NCI-H1436 treated with DMSO at 0.1 percent for 48 hours (cell line): ENCODE measurements at places on chromosomes 11 and 22.

- no peak for DNase-seq
These were observed 43.9 kb downstream of the BBOX1 start for GRCh38 chr11:27084518-27084917.

DNA sequence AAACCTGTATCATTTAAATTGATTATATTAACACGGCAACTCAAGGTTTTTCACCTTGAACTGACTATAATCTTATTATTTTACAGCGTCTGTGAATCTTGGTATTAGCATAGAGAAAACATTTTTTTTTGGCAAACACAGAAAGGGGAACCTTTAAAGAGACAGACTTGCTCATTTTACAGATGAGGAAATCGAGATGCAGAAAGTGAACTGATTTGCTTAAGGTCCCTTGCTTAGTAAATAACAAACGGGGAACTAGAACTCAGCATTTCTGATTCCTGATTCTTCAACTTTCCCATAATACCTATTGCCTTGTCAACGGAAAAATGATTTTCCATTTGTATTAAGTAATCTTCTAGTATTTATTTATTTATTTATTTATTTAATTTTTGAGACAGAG is 33.2 kb upstream of the CECR2 start:
- no peak for DNase-seq

- no peak for DNase-seq
These were observed 14.3 kb downstream of the MYO7A start for GRCh38 chr11:77142091-77142975.

DNA sequence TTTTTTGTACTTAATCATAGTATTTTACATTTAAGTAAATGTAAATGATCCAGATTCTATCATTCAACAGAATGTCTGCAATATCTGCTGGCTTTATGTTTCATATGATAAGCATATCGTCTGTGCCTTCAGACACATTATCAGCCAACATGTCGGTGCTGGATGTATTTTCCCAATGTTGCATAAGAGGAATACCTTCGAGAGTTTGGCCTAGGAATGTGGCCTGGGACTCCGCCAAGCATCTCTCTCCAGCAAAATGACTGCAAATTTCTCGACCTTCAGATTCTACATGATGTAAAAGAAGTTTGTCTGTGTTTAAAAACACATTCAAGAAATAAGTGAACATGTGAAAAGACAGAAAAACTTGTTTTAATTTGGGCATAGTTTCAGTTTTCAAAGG is 6.9 kb downstream of the BDNF start:
- no peak for DNase-seq

GRCh38 chr11:75100314-75100713 is 3.6 kb upstream of the OR2AT4 start:
- no peak for DNase-seq

- DNase-seq = no peak
These were observed at the start of gene FERMT3 for GRCh38 chr11:64206457-64207255. Gene FERMT3 (plus strand): TSS chr11:64206721. CDS start chr11:64207365, 644 bp downstream.

- DNase-seq = no peak
These were observed 452.3 kb downstream of the KCNA4 start for GRCh38 chr11:29564486-29564885.

- DNase-seq = no peak
These were observed 26.4 kb downstream of the FBLN1 start for GRCh38 chr22:45529105-45529504.

GRCh38 chr11:20596205-20597153 is 2.9 kb upstream of the SLC6A5 start:
- no peak for DNase-seq

- DNase-seq = no peak
These were observed 26.7 kb downstream of the TREH start for GRCh38 chr11:118652681-118653181.

DNA sequence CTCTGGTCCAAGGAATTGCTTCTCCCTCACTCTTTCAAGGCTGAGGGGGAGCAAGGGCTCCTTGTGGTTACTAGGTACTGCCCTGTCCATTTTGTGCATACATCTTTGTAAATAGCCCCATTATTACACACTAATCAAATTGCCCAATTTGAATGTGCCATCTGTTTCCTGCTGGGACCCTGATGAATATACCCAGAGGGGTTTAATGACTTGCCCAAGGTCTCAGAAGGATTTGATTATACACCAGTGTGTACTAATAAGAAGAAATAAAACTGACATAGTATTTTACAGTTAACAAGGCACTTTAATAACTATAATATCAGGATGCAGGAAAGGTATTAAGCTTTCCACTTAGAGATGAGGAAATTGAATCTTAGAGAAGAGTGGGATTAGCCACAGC is 64.6 kb upstream of the PTPRJ start:
- DNase-seq = peak; percentile 39

DNA sequence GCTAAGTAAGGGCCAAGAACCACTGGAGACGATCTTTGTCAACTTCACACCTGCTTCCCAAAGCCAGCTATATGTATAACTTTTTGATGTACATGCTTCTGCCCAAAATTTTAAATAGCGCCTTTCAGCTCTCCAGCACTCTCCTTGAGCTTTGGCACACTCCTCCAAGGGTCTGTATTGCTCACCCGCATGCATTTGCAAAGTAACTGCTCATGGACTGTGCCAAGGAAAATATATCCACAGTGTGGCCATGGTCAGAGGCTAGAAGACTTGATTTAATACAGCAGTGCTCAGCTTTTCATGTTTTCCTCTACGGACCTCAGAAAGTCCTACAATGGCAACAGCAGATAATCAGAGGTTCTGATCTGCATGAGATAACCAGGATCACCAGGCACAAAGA is 550.1 kb downstream of the SOX6 start:
- DNase-seq = no peak

- DNase-seq = peak; percentile 6
These were observed 99.7 kb upstream of the IGLL5 start for GRCh38 chr22:22787786-22788459.

GRCh38 chr11:77127235-77127911 is 673 bp upstream of the MYO7A start:
- no peak for DNase-seq

DNA sequence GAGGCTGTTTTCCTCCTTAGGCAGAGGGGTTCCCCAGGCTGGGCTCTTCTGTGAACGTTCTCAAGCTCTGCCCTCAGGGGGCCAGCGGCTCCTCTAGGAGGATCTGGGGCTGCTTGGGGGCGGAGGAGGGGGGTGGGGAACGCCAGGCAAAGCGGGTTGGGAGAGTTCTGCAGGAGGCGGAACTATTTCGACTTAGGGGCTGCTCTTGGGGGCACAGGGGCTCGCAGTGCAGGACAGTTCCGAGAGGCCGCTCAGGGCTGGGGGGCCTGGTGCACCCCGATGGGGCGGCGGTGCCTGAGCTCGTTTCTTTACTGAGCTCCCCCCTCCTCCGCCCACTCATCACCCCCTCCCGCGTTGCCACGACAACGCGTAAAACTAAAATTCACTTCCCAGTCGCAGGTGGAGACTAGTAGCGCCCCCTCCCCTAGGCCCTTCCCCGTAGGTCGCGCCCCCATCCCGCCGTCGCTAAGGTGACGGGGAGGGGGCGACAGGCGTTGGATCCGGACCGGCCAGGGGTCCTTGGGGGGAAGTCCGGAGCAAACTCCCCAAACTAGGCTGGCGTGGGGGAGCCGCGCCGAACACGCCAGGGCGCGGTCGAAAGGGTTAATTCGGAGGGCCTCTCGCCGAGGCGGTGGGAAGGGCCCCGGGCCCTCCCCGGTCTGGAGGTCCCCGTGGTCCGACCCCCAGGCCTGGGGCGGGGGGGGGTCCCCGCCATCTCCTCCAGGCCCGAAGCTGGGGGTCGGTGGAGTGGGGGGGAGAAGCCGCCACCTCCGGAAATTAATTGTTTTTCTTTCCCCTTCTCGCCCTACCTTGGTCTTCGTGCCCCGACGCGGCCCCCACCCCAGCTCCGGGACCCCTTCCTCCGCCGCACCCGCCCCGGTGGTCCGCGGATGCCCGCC is 857 bp downstream of the SHANK3 start:
- no peak for DNase-seq

DNA sequence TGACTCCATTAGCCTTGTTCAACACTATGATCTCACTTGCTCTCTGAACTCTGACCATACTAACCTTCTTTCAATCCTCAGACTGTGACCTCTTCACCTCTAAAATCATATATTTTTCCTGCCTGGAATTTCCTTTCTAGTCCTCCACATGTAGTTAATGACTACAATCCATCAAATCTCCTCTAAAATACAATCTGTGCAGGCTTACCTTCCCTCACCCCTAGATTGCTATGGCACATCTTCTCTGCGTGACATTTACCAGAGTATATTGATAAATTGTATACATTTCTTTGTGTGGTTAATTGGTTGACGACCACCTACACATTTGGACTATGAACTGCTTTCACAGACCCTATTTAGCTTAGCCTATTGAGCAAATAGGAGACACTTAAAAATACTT is 1330.2 kb upstream of the TENM4 start:
- DNase-seq = no peak

- no peak for DNase-seq
These were observed 146.0 kb downstream of the CACNA1I start for GRCh38 chr22:39716534-39716933.

GRCh38 chr11:113876798-113877669 is 1.7 kb upstream of the USP28 start:
- DNase-seq = no peak

DNA sequence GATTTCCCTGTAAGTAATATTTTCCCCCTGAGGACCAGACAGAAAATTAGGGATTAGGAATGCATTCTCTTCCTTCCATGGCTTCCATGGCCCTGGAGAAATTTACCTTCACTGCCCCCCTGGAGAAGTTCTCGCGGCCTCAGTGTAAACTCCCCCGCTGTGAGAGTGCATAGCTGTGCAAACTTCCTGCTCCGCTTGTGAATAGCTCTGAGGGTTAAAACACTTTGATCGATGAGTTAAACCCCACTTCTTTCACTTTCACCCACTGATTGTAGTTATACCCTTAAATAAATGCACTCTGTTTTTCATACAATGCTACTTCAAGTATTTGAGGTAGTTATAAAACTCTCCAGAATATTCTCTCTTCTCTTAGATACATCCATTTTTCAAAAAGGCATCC is 190.8 kb downstream of the DSCAML1 start:
- no peak for DNase-seq

DNA sequence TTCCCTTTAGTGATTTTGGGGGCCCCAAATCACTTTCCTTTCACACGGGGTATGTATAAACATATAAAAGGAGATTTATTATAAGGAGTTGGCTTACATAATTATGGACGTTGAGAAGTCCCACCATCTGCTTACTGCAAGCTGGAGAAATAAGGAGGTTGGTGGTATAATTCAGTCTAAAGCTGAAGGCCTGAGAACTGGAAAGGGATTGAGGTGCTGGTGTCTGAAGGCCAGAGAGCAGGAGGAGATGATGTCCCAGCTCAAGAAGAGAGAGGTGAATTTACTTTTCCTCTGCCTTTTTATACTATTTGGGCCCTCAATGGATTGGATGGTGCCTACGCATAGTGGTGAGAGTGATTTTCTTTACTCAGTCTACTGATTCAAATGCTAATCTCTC is 1.3 kb upstream of the ZNF202 start:
- DNase-seq = no peak

- DNase-seq = no peak
These were observed 1.2 kb downstream of the USH1C start for GRCh38 chr11:17543041-17543440.

GRCh38 chr11:111521135-111521534 is 6.6 kb downstream of the HOATZ start:
- DNase-seq = no peak

GRCh38 chr11:131666006-131666405 is 295.6 kb downstream of the NTM start:
- no peak for DNase-seq

GRCh38 chr11:102564110-102564509 is 33.6 kb upstream of the MMP7 start:
- DNase-seq = no peak

- DNase-seq = no peak
These were observed 103.4 kb upstream of the NECTIN1 start for GRCh38 chr11:119832202-119832935.

- no peak for DNase-seq
These were observed at the start of gene ANO5 for GRCh38 chr11:22192642-22193347. Gene ANO5 (plus strand): TSS chr11:22193085. CDS start chr11:22193493, 408 bp downstream.

- DNase-seq = no peak
These were observed 13.5 kb downstream of the SCN3B start for GRCh38 chr11:123640677-123641494.

- no peak for DNase-seq
These were observed 228.8 kb downstream of the GRIK4 start for GRCh38 chr11:120740380-120740779.

GRCh38 chr11:128803449-128804245 is 63.4 kb downstream of the KCNJ1 start:
- no peak for DNase-seq

DNA sequence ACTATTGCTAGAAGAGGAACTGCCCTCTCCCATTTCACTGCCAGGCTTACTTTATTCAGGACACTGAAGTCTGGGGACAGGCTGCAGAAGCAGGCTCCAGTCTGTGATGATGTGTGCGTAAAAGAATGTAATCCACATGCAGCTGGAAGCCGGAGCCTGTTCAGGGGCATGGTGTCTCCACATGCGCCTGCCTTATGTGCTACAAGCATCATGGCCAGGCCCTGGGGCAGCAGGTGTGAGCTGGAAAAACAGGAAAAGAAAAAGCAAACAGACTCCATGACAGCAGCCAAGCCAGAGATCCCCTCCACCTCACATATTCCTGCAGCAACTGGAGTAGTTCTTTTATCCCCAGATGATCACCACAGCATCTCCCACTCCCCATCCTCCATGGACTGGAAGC is 33.4 kb downstream of the ARFGAP2 start:
- no peak for DNase-seq

DNA sequence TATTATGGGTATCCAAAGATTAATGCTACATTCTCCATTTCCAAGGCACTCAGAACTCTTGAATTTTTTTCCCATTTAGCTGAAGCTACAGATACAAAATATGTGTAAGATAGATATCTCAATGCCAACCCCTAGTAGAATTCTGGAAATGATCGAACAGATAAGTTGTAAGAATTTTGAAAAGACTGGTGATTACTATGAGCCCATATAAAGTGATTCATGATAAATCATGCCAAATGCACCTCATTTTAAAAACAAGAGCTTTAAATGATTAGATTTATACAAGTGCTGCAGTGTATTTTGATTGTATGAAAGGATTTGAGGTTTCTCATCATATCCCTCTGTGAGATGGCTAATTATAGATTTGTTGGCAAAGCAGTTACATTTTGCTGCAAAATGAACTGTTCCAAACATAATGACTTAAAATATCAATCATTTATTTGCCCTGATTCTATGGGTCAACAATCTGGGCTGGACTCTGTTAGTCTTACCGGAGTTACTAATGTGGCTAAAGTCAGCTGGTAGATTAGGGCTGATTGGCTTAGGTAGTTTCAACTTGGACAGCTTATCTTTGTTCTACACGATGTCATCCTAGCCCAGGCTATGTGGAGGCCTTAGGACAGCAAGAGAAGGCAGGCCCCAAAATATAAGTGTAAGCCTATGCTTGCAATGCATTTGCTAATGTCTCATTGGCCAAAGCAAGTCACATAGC is 3.4 kb downstream of the OR10V1 start:
- DNase-seq = no peak

DNA sequence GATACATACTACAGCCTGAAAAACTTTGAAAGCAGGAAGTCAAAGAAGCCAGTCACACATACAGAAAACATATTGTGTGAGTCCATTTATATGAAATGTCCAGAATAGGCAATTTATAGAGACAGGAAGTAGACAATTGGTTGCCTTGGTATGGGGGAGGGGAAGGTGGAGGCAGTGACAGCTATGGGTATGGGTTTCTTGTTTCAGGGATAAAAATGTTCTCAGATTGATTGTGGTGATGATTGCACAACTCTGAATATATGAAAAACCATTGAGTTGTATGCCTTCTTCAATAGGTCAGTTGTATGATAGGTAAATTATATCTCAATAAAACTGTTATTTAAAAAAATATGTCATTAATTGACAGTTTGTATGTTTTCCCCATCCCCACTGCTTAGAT is 137.6 kb downstream of the SNX19 start:
- no peak for DNase-seq
